GOT3 (cell line): ENCODE measurements at places on chromosomes 11 and 22.
A peak's percentile ranks its signal among the peaks of the same experiment; 100 is the strongest.

DNA sequence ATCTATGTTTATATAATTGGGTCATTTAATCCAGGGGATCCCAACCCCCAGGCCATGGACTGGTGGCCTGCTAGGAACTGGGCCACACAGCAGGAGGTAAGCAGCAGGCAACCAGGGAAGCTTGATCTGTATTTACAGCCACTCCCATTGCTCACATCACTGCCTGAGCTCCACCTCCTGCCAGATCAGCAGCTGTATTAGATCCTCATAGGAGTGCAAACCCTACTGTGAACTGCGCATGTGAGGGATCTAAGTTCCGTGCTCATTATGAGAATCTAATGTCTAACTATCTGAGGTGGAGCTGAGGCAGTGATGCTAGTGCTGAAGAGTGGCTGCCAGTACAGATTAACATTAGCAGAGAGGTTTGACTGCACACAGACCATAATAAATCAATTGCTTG is 32.8 kb downstream of the MS4A2 start:
- DNase-seq: no peak

DNA sequence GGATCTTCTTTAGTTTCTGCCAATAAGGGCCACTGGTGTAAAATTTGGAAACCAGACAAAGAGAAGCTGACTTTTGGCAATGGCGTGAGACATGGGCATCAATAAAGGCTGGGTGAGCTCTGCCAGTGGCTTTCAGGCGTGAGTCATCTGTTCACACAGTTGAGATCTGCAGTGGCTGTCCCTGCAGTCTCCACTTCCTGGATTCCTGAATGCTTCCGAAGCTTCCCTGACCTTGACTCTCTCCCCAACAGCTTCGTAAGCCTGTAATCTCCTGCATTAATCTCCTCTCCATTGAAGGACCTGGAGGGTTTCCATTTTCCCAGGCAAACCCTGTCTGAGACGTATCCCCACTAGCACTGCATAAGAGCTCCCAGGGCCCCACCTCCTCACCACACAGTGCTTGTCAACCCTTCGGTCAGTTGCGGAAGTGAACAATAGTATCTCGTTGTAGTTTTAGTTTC is 574.7 kb downstream of the TBC1D22A start:
- peak; percentile 35 for DNase-seq

DNA sequence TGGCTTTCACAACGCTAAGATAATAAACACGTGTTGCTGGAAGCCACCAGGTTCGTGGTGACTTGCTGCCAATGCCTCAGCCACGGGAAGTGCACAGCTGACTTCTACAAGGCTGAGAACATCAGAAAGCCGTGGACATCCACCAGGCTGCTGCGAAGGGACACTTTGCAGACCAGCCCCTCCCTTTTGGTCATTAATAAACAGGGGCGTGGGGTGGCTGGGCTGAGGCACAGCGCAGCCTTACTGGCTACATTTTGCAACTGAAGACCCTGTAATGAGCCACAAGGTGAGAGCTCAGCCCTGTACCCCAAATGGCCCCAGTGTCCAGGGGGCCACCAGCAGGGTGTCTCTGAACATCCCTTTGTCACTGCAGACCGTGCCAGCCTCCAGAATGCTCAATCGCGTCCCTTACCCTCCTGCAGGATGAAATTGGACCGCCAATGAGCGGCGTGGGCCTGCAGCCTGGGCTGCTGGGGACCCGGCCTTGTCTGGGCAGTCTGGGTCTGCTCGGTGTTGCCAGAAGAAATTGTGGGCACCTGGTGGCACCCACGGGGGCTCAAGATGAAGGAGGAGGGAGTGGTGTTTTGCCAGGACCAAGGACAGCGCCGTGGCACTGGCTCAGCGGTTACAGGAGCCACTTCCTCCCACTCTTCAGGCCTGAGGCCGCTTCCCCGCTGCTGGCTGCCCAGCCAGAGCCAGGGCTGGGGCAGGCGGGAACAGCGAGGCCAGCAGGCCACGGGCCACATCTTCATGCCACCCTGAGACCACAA is 181.9 kb downstream of the CTTN start:
- no peak for DNase-seq

DNA sequence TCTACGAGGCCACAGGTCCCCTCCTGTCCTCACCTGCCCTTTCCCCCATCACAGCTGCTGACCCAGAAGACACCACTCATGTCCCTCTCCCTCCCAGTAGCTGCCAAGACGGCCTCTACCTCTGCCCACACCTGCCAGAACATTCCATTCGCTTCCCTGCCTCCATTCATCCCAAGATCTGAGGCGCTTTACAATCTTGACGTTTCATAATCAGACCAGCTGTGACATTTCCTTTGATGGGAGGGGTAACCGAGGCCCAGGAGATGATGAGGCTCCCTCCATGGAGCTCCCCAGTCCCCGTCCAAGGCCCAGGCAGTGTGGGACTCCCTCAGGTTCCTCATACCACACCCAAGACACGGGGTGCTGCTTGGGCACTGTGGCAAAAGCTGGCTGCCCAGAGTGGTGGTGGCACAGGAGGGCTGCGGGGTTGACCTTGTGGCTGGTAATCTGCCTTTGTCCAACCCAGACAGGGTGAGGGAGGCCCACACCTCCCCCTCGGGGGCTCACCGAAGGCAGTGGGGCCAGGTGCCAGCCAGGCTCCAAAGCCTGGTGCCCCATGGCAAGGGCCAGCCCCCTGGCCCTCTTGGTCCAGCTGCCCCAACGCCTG is 17.3 kb downstream of the PHLDA2 start:
- no peak for DNase-seq

DNA sequence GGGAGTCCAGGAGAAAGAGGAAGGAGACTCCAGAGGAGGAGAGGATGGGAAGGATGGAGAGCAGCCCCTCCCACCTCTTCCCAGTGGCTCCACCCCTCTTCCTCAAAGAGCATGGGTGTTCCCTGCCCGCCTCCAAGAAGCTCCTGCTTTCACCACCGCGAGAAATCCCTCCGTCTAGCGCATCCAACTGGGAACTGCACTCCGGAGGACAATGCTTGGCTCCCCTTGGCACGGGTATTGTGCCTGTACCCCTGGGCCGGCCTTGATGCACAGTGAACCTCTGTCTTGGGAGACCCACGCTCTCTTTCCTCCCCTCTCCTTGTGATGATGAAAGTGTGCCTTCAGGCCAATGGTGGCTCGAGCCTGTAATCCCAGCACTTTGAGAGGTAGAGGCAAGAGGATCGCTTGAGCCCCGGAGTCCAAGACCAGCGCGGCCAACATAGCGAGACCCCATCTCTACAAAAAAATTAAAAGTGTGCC is 14.9 kb upstream of the ADA2 start:
- DNase-seq: no peak

GRCh38 chr11:90818196-90818745 is 595.4 kb upstream of the CHORDC1 start:
- no peak for DNase-seq

- DNase-seq: no peak
These were observed 79.1 kb downstream of the CDKN1C start for GRCh38 chr11:2806351-2807024.

DNA sequence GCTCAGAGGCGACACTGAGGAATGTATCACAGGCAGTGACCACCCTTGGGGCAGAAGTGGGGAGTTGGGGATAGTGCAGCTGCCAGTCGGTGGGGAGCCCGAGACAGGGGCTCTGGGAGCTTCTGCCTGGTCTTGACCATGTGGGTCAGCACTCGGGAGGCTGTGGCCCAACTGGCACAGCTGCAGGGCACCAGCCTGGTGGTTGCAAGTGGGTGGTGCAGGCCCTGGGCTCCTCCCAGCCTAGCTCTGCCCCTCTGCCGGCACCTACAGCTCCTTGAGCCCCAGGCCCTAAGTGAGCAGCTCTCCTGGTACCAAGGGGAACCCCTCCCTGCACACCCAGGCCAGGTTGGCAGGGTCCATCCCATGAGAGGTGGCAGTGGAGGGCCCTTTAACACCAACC is 12.6 kb upstream of the RASL10A start:
- DNase-seq: no peak

DNA sequence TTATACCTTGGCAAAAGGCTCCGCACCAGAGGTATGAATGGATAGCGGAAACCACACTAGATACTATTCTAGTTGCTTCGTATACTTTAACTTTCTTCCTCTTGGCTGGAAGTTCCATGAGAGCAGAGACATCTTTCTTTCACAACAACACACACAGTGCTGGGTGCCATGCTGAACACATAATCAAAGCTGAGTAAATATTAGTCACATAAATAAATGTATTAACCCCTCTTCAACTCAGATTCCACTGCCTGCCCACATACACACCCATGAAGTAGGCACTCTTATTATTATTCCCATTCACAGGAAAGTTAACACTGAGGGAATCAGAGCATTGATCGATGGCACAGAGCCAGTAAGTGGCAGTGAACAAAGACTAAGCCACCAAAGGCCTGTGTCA is 35.4 kb downstream of the SPON1 start:
- no peak for DNase-seq

- no peak for DNase-seq
These were observed 69.5 kb downstream of the ARHGAP42 start for GRCh38 chr11:100756559-100756958.

DNA sequence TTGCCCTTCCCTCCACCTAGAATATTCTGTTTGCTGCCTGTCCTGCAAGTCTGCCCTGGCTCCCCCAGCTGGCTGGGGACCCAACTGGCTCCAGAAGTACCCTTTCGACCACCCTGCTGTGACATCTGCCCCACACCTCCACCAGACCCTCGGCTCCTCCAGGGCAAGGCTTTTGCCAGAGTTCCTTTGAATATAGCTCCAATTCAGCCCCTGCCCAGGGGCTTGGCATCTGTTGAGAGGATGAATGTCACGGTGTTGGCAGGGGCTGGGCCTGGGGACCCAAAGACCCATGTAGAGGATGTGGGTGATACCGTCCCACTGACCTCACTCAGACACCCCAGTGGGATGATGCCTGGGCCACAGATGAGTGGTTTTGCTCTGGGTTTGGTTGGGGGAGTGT is 4.0 kb downstream of the NLRP6 start:
- DNase-seq: no peak

- no peak for DNase-seq
These were observed 889.4 kb upstream of the TENM4 start for GRCh38 chr11:80330264-80330663.

- no peak for DNase-seq
These were observed 2.4 kb upstream of the LGALS12 start for GRCh38 chr11:63503492-63503891.

DNA sequence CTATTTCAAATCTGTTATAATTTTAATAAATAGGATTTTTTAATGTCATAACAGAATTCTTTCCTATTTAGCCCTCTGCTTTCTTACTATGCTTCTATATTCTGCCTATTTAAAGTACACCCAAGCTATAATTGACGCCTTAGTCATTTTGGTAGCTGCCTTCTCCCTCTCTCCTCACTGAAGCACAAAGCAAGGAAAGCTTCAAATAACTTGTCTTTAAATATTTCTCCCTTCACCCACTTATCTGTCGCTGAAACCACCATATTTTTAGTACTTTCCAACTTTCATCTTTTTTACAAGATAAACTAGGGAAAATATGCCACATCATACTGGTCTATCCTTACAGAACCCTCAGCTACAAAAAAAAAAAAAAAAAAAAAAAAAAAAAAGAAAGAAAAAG is 127.9 kb downstream of the ENTHD1 start:
- DNase-seq: no peak

GRCh38 chr11:35662061-35662648 is 420 bp upstream of the TRIM44 start:
- no peak for DNase-seq

DNA sequence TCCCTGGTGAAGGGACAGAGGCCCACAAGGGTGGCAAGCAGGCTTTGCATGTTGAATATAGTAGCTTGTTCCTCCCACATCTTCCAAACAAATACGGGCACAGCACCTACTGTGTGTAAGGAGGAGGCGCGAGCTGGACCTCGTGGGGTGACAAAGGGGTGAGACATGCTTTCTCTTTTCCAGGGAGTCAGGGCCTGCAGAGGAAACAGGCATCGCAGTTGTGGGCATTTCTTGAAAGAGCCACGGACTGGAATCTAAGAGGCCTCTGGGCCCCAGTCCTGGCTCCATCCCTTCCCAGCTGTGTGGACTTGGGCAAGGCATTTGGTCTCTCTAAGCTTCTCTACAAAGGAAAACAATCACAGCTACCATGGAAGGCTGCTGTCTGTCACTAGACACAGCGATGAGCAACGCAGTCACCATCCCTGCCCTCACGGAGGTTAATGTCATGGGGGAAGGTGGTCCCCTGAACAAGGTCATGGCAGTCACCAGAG is 13.0 kb upstream of the CDC42EP1 start:
- no peak for DNase-seq

- no peak for DNase-seq
These were observed 13.5 kb upstream of the LRP5 start for GRCh38 chr11:68298659-68299516.

GRCh38 chr11:43579171-43579918 is 101.2 kb upstream of the HSD17B12 start:
- DNase-seq: no peak

GRCh38 chr11:78291503-78292108 is 102.9 kb downstream of the USP35 start:
- DNase-seq: no peak

- no peak for DNase-seq
These were observed 416.5 kb downstream of the GUCY1A2 start for GRCh38 chr11:106601684-106602297.

GRCh38 chr11:16896729-16897469 is 117.3 kb downstream of the PLEKHA7 start:
- no peak for DNase-seq

DNA sequence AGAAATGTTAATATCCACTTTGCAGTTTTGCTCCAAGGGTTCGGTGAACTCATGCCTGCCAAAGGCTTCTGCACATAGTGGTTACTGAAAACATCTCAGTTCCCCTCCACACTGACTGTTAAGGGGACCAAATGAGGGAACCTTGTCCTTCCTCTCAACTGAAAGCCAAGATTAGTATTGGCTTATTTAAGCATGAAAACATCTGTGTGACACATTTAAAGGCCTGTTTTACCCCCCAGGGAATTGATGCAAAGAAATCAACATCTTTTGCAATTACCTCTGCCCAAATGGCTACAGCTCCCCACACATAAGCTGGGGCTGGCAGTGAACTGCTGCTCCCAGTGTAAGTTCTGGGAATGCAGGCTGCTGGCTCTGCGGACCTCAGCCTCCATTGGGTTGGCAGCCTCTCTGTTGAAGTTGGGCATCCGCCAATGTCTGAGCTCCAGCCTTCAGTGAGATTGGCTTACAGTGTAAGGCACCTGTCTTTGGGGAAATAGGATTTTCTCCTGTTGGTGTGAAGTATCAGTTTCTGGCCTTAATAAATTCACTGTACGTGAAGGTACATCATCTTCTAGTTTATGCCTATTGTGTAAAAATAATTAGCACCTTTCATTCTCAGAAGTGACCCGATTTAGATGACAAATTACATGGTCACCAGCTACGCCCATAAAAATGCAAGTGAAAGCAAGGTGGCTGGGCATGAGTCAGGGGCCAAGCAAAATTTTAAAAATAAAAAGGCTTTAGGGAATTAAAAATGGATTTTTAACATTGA is 213.4 kb upstream of the SYN3 start:
- peak; percentile 8 for DNase-seq

- no peak for DNase-seq
These were observed at the start of gene CYTH4 for GRCh38 chr22:37282385-37282677. TSS of gene CYTH4 (plus strand) at chr22:37282508. CDS start at chr22:37282570, 62 bp downstream.

GRCh38 chr22:45891996-45892621 is 84.9 kb downstream of the WNT7B start:
- no peak for DNase-seq

- DNase-seq: no peak
These were observed 43.0 kb upstream of the ZBED5 start for GRCh38 chr11:10900681-10901415.

GRCh38 chr11:70031631-70032469 is 46.3 kb upstream of the ANO1 start:
- DNase-seq: no peak
